KBM-7 (cell line): ENCODE measurements at places on chromosomes 2 and 18.
A peak's percentile ranks its signal among the peaks of the same experiment; 100 is the strongest.

DNA sequence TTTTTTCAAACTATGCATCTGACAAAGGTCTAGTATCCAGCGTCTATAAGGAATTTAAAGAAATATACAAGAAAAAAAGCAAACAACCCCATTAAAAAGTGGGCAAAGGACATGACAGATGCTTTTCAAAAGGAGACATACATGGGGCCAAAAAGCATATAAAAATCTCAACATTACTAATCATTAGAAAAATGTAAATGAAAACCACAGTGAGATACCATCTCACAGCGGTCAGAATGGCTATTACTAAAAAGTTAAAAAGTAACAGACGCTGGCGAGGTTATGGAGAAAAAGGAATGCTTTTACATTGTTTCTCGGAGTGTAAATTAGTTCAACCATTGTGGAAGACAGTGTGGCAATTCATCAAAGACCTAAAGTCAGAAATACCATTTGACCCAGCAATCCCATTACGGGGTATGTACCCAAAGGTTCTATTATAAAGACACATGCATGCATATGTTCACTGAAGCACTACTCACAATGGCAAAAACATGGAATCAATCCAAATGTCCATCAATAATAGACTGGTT is 643.1 kb upstream of the LRRTM1 start:
- DNase-seq, result no peak

DNA sequence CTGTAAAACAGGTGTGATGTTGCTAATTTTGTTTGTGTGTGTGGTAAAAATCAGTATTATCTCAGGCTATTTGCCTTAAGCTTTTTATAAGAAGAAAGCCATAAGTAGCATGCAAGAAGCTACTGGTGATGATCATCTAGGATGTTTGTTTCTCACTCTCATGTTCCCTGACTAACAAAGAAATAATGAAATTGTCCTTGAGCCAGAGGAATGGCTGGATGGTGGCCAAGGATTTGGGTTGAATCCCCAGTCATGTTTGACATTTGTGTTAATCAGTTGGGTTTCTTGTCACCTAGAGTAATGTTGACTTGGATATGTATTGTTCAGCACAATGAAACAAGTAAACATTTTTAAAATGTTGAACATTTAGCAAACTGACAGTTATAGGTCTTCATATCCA is 496.8 kb upstream of the ZEB2 start:
- DNase-seq, result no peak

- no peak for DNase-seq
Observed at GRCh38 chr2:161246281-161246680, 61.9 kb upstream of the PSMD14 start.

DNA sequence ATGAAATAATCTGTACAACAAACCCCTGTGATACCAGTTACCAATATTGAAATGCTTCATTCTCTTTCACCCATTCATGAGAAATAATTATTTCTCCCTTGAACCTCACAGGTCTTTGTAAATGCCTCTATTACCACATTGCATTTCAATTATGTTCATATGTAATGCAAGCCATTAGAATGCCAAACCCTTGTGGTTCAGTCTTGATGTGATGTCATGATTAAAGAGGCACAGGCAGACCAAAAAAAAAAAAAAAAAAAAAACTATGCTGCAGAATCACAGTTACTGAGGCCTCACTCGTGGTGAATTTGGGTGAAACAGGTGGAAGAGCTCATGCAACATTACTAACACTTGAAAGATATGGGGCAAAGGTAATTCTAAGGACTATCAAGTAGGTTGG is 9.4 kb upstream of the EPG5 start:
- DNase-seq, result no peak

DNA sequence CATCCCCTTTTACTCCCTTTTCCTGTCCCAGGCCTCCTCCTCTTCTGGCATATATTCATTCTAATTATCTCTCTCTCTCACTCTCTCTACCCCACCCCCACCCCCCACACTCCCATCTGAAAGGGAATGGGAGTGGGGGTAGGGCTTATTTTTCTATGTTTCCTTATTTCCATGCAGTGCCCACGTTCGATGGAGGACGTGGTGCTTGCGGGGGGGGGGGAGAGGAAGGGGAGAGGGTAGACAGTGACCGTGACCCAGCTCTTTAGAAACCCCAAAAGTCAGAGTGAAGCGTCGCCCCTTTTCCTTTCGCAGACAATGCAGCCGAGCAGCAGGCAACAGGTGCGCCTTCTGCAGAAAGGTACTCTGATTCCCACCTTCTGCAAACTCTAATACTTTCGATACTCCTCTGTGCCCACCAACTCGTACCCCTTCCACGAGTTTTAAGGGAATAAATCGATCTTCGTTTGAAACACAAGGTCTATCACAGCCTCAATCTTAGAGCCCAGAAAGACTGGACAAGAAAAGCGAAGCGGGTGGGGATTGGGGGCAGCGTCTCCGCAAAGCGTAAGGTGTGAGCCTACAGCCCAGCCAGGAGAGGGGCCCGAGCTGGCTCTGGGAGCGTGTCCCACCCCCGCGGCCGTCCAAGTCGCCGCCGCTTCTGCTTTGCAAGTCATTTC is 891 bp upstream of the NR4A2 start:
- peak; percentile 65 for DNase-seq

GRCh38 chr2:177340158-177340557 is 52.4 kb upstream of the AGPS start:
- no peak for DNase-seq
